ENCODE measurements at places on chromosomes 12 and 14.

DNA sequence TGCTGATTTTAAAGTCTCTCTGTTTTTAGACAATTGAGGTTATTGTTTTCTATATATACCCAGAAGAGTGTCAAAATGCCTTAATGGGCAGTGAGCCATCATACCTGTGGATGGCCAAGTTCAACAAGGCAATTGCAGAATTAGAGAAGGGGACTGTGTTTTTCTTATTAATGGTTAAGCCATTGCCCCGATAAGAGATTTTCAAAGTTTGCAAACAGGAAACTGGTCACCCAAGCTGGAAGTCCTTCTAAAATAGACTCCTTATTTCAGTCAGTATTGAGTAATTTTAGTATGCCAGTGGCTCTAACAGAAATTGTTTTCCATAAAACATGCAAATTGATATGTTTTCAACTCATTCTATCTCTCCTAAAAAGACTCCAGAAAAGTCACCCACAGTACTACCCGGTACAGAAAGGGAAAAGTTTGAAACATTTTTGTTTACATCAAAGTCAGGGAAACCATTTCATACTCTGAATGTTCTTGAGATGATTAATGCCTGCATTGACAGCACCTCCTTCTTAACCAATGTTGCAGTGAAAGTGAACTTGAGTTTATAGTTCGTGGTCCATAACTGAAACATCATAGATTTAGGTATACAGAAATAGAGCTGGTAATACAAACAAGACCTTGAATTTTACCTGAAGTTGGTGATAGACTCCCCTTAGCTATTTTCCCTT lies 191.1 kb downstream of the TMX1 start:
- DNase-seq, result no peak

DNA sequence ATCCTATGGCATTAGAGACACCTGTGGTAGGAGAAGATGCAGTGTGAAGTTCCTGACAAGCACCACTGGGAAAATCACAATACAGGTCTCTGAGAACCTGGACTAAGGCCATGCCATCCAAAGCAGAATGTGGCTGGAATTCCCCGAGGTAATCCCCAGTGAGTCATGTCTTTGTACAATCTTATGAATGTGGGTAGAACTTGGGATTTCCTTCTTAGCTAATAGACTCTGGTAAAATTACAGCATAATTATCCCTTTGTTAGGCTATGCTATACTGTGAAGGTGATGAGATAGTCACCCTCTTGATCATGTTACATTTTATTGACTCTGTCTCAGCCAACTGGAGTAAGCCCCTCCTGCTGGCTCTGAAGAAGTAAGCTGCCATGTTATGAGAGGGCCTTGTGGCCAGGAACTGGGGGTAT lies 224.3 kb upstream of the DCN start:
- no peak for DNase-seq

GRCh38 chr14:55604488-55604887 lies 24.5 kb downstream of the KTN1 start:
- no peak for DNase-seq

DNA sequence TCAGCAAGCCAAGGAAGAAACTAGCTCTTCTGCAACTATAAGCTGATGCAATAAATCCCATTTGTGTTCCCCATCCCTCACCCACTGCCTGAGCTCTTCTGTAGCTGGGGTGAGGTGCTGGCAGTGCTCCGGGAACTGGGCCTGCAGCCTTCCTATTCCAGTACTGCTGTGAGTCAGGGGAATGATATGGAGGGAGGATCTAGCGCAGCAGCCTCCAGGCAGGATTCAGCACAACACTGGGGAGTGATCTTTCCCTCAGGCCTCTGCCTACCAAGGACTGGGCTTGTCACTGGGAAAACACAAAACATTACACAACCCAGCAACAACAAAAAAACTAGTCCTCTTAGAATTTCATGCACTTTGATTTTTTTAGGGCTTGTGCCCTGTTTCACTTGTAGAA lies 58.7 kb downstream of the ST8SIA1 start:
- no peak for DNase-seq

- DNase-seq, result no peak
Measured at GRCh38 chr12:128793701-128794100, 30.1 kb downstream of the SLC15A4 start.

GRCh38 chr12:115213538-115214016 lies 529.6 kb upstream of the TBX3 start:
- DNase-seq, result no peak

DNA sequence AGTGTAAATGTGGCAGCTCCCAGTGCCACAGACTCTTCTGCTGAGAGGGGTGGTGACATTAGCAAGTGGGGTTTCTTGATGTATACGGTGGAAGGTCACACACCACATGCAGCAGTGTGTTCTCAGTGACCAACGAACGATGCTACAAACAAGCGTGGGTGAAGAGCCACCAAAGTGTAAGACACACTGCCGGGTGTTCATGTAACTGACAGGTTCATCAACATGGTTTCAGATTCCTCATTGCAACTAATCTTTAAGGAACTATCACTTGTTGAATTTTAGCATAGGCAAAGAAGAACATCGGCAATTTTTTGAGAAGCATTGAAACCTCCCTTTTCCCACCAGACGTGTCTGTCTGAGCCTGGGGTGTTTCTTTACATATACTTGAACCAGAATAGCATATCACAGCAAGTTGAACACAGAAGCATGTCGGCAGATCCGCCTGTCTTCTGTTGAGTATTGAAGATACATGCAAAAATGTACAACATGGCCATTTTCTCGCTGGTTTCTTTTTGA lies 58.8 kb downstream of the PPP2R5C start:
- DNase-seq, result peak; percentile 65

DNA sequence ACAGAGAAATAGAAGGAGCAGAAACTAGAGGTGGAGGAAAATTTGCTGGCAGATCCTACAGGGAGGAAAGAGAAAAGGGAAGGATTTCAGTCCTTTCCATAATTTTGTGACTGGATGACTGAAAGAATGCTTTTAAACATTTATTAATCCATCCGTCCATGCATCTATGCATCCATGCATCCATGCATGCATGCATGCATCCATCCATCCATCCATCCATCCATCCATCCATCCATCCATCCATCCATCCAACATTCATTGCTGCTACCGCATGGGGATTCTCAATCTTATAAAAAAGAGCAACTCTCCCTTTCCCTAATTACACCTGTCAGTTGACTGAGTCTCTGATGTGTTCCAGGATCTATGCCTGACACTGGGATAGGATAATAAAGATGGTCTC lies 55.7 kb upstream of the NR2C1 start:
- no peak for DNase-seq

GRCh38 chr14:21299562-21300130 lies 19.8 kb downstream of the RPGRIP1 start:
- DNase-seq, result no peak

- no peak for DNase-seq
Measured at GRCh38 chr12:105667973-105668743, 337.7 kb downstream of the C12orf75 start.

GRCh38 chr14:74859757-74860552 lies 16.0 kb downstream of the PROX2 start:
- DNase-seq, result no peak

DNA sequence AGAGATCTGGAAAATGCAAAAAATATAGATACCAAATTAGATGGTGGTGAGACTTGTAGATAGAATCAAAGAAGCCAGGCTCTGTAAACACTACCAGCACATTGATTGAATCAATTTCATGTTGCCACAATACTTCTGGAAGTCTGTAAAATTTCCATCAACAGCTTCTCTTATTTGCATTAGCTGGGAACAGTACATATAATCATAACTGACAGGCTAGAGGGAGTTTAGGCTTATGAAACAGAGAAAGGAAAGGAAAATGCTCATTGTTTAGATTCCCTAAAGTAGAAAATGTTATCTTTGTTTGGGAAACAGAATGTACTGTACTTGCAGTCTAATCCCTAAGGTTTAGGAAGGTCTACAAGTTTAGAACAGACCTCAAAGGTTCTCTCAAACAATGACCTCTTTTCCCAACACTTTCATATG lies 335.2 kb downstream of the CEP128 start:
- DNase-seq, result no peak

GRCh38 chr12:128796439-128797118 lies 27.2 kb downstream of the SLC15A4 start:
- no peak for DNase-seq

DNA sequence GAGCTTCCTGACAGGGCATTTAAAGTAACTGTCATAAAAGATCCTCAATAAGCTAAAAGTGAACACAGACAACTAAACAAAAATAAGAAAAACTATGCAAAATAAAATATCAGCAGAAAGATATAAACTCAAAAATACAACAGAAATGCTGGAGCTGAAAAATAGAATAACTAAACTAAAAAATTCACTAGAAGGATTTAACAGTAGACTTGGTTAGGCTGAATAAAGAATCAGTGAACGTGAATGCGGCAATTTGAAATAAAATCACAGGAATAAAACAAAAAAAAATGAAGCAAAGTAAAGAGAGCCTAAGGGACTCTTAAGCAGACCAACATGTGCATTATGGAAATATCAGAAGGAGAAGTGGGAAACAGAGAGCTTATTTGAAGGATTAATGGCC lies 74.6 kb downstream of the EGLN3 start:
- no peak for DNase-seq

DNA sequence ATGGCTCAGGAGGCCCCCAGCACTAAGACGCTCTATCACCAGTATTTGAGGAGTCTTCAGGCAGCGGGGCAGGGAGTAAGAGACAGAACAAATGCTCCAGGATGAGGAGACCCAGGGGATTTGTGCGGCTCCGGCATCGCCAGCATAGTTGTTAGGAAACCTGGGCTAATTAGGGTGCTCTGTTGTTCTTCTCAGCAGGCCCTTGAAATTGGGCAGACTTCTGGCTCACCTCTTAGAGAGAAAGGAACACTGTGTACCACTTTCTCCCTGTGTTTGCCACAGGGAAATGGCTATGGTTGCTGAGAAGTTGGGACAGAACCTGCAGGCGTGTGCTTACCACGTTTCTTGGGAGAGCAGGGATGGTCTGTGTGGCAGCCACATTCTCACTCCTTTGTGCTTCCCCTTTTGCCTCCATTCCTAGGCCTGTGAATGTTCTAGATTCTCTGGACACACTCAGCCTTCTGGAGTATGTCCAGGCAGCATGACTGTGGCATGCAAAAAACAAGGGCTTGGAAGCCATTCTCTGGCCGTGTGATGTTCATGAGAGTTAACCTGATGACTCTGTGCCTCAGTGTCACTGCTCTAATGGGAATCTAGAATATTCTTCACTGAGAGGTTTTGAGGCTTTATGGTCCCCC lies 109.0 kb downstream of the CHST11 start:
- DNase-seq, result no peak

DNA sequence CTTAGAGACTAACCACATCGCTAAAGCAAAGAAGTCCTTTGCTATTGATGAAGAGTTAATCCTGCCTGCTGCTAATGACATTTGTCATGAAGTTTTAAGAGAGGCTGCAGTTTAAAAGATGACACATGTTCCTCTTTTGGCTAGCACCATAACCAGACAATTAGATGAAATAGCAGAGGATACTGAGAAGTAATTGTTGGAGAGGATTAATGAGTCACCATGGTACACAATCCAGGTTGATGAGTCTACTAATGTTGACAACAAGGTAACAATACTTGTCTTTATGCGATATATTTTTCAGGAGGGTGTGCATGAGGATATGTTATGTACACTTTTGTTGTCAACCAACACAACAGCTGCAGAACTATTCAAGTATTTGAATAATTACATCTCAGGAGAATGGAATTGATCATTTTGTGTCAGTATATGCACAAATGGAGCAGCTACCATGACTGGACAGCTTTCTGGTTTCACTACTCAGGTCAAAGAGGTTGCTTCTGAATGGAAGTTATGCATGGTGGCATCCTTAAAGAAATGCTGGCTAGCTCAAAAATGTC lies 56.7 kb downstream of the LRRIQ1 start:
- no peak for DNase-seq

DNA sequence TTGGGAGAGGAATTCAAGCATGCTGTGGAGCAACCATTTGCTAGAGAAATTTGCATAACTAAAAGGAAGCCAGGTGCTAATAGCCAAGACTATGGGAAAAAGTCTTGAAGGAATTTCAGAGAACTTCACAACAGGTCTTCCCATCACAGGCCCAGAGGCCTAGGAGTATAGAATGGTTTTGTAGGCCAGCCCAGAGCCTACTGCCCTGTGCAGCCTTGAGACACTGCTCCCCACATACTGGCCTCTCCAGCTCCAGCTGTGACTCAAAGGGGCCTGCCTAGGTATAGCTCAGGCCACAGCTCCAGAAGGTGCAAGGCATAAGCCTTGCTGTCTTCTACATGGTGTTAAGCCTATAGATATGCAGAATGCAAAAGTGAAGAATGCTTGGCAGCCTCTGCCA lies 227.1 kb downstream of the SLC2A13 start:
- no peak for DNase-seq

GRCh38 chr12:84701041-84701440 lies 211.6 kb downstream of the SLC6A15 start:
- DNase-seq, result no peak

DNA sequence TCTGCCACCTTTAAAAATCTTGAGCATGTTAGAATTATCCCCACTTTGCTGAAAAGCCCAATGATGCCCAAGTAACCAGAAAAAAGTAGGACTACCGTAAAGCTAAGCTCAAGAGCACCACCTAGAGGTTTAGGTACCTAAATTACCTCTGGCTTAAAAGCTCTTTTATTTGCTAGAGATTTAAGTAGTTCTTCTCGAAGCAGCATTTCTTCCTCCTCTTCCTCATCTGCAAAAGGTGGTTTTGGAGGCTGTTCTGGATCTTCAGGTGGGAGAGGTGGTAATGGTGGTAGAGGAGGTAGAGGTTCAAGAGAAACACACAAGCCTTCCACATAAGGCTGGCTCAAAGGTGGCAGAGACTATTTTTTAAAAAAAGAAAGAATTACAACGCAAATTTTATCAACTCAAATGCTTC lies 26.9 kb downstream of the ZFC3H1 start:
- no peak for DNase-seq

DNA sequence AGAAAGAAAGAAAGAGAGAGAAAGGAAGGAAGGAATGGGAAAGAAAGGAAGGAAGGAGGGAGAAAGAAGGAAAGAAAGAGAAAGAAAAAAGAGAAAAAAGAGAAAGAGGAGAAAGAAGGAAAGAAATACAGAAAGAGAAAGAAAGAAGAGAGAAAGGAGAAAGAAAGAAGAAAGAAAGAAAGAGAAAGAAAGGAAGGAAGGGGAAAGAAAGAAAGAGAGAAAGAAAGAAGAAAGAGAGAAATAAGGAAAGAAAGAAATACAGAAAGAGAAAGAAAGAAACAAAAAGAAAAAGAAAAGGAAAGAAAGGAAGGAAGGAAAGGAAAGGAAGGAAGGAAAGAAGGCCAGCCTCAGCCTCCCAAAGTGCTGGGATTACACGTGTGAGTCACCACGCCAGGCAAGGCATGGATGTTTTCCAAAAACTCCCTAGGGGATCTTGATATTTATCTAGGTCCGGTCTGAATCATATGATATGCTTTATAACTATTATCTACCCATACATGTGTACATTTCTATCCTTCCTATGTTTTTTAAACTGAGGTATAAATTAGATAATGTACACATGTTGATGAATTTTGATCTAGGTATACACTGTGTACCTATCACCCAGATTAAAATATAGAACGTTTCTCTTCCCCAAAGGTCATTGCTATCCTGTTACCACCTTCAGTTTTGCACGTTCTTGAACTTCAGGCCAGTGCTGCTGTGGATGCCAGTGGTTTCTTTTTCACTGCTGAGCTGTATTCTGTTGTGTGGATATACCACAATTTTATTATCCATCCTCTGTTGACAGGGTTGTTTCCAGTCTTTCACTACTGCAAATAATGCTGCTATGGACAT lies 177.9 kb downstream of the RBM19 start:
- DNase-seq, result no peak

Data from activated T-cell treated with anti-CD3 and anti-CD28 coated beads, Interleukin-2, amount 50 U/mL, for 72 hours (primary cell).